ENCODE measurements at places on chromosomes 7 and 10. TPM values are rescaled to one million over a fixed set of nuclear protein-coding genes. Genes with fewer than 3 reads are reported as not detected.

CLRN3 gene
- polyA plus RNA-seq: not detected

DNA sequence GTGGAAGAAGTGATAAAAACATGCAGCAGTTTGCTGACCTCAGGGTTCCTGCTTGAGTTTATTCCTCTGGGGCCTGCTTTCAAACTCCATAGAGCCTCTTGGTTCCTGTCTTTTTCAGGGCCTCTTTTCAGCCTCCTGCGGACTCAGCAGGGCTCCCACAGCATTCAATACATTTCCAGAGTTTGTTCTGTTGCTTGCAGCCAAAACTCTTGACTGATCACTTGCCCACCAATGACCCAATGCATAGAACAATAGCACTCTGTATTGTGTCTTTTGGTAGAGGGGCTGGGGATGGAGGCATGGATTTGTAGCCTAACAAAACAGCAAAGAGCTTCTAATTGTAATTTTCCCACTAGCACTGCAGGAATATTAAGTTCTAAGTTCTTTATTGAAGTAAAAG is 50.8 kb upstream of the CREB5 start:
- no peak for DNase-seq

ZPBP gene
- not detected for polyA plus RNA-seq

DNA sequence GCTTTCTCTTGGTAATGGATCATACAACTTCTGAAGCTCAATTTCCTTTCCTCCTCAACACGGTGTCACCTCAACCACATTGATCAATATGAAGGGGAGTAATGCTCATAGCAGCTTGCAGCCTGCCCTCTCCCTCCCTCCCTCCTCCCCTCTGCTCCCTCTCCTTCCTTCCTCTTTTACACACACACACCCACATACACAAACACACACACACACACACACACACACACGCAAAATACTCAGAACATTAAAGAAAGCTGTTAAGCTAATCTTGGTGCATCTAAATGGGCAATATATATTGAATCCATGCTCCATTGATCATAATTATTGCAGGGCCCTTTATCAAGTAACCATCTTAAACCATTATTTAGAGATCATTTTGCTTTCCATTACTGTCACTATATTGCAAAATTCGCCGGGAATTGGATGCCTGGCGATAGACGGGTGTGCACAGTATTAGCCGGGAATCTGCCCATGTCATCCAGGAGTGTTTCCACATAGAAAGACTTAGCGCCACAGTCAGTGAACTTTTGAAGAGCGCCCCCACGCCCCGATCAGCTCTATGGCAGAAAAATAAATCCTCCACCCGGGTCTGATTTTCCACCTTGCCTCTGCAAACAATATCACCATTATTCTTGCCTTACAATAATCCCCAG is 122.0 kb downstream of the PRLHR start:
- DNase-seq: no peak

DNA sequence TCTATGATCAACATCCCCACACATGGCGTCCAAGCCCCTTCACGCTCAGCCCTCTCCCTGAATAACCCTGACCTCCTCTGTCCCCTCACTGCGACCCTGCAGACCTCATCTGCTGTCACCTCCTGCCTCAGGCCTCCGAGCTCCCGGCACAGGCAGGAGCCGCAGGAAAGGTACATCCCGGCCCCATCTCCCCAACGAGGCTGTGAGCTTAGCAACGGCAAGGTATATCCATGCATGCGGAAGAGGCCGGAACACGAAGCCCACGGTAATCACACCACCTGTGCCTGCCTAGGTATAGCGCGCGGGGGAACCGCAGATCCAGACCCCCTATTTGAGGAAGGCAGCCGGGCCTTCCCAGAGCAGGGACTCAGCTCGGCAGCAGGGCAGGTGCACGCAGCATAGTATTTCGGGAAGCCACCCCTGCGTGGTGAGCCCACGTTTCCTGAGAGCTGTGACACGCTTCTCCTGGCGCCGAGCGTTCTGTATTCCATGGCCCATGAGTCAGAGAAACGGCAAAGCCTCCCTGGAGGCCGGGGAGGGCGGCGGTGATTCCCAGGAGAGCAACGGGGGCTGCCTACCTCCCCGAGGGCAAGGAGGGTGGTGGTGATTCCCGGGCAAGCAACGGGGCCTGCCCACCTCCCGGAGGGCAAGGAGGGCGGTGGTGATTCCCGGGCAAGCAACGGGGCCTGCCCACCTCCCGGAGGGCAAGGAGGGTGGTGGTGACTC is 50.1 kb upstream of the DNAAF5 start:
- DNase-seq: no peak

GRCh38 chr7:44395067-44395466 is 69.7 kb upstream of the CAMK2B start:
- DNase-seq: no peak

- DNase-seq: no peak
These were observed 23.5 kb upstream of the KCNMA1 start for GRCh38 chr10:77661100-77661499.

DNA sequence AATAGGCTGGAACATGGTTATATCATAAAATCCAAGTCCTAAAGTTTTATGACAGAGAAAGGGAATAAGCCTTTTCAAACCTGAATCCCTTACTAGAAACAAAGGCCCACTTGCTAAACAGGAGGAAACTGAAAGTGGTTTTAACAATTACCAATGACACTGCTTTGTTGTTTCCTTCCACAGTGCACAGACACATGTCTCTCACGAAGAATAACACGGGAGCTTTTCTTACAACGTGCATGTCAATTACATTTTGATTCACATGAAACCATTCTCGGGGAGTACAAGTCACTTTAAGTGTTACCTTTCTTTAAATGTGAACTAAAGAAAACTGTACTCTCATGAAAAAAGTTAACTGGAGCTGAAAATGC is 1.4 kb downstream of the MRPS33 start:
- no peak for DNase-seq

GRCh38 chr7:44403176-44403759 is 77.9 kb upstream of the CAMK2B start:
- DNase-seq: no peak

BHLHA15 gene
- polyA plus RNA-seq: not detected

LIPF gene
- not detected for polyA plus RNA-seq

GRCh38 chr7:76069238-76069638 is 21.3 kb downstream of the MDH2 start:
- no peak for DNase-seq

CYP51A1 gene
- polyA plus RNA-seq: 12.9 TPM

GRCh38 chr10:101708870-101709269 is 13.9 kb upstream of the FBXW4 start:
- DNase-seq: no peak

- no peak for DNase-seq
These were observed 162.4 kb upstream of the MDFIC start for GRCh38 chr7:114759347-114760062.

MRPL32 gene
- polyA plus RNA-seq: 42.5 TPM

DNA sequence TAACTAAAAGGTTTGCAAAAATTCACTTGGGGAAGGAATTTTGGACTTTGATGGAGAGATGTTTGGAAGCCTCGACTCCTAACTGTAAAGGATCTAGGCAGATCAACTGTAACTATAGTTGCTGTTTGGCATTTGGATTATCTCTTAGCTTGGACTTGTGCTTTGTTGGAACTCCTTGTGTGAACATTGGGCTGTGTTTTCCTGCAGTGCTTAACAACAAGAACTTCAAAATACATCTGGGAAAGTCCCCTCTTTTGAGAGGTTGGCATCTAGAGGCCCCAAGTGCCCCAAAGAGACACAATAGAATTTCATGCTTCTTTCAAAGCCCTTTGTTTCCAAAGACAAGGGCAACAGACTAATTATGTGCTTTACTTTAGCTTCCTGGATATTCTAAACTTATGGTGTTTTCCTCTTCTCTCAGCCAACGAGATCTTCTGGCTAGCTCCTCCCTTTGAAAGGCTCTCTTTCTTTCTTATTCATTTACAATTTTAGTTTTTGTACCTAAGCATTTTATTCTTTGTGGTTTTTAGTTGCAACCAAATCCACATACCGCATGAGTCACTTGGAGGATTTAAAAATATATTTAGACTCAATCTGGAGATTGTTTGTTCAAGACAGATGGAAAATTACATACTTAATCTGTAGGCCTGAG is 11.6 kb downstream of the ABCA13 start:
- DNase-seq: no peak

DNA sequence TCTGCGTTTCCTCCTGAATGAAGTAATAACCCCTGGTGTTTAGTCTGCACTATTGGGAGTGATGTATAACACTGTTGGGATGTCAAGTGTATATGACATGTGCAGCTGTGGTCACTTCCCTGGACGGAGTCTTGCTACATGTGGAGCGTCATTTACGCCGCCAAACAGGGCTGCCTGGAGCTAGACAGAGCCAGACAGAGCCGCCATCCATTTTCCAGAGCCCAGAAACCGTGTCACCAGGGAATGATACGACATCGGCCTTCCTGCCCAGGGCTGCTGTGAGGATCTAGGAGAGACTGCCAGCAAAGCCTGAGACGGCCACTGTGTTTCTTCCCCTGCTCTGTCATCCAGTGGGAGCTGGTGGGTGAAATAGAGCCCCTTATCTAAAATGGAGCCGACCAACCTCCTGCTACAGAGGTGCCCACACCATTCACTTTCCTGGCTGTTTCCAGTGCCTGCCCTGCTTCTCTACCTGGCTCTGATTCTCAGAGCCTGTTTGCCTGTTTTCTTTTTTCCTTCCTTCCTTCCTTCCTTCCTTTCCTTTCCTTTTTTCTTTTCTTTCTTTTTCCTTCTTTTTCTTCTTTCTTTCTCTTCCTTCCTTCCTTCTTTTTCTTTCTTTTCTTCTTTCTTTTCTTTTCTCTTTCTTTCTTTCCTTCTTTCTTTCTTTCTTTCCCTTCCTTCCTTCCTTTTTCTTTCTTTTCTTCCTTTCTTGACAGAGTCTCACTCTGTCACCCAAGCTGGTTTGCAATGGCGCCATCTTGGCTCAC is 13.3 kb upstream of the FGFR2 start:
- no peak for DNase-seq

- peak; percentile 3 for DNase-seq
These were observed 42.2 kb downstream of the BMPR1A start for GRCh38 chr10:86798611-86799010.

DNA sequence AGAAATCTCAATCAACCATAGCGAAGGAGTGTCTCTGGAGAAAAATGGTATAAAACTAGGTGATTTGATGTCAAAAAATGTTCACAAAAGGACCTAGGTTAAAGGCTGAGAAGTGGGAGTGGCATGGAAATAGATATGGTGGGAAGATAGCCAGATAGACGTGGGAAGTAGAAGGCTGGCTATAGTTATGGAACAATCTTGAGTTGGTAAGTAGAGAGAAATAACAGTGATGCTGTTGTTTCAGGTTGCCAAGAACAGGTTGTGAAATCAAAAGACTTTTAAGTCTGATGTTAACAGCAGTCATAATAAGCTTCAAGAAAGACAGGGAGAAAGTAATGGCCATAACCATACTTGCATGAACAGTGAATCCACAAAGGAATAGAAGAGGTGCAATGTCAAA is 106.1 kb upstream of the RSU1 start:
- no peak for DNase-seq

- DNase-seq: no peak
These were observed 85.3 kb upstream of the CCDC6 start for GRCh38 chr10:59991661-59992060.

PNLIPRP3 gene
- polyA plus RNA-seq: not detected

GRCh38 chr10:62390497-62391176 is 16.5 kb downstream of the ZNF365 start:
- DNase-seq: no peak

DNA sequence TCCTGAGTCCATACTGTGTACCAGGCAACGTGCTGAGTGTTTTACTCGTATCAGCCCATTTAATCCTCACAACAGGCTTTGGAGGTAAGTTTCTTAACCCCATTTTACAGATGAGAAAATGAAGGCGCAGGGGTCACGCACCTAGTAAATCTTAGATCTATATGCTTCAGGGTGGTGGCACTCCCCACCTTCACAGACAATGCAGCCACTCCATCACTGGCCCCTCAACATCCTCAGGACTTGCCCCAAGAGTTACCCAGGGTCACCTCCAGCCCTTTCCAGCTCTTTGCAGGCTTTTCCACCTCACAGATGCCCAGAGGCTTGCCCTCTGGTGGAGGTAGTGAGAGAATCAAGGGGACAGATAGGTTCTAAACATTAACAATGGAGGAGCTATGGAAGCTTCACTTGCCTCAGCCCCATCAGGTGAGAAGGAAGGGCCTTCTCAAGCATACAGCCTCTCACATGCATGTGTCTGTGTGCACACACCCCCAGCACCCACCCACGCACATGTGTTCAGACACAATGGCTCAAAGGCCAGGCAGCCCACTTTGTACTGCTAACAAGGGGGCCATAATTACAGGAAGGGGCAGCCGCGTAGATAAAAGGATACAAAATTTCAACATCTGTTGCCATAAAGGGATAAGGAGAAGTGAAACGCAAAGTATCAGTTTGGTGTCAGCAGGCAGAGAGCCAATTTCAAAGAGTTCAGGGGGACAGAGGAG is 29.1 kb downstream of the DPCD start:
- no peak for DNase-seq

DNA sequence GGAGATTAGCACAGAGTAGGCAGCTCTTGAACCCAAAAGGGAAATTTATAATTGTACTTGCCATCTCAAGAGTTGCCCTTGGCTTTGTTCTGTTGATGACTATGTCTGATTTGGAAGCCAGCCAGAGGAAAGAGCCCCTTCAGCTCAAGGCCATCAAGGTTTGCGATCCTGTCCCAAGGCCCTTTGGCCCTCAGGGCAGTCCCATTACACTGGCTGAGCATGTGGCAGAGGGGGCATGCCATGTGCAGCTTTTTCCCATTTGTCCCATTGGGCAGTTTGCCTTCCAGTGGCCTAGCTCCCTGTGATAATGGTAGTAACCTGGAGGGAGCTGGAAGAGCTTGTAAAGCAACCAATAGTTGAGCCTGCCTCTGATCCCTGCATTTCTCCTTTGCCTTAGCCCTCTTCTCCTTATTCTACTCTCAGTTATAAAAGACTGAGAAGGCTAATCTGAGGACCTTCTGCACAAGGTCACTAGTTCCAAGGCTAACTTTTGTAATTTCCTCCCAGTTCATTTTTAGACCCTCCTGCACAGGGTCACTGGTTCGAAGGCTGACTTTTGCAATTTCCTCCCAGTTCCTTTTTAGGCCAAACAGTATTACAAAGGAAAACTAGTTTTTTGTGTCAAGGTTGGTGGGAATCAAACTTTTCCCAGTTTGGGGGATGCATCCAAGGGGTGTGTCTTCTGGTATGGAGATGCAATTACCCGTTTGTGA is 31.0 kb upstream of the ARHGAP12 start:
- no peak for DNase-seq

- no peak for DNase-seq
These were observed 116.9 kb upstream of the PPIF start for GRCh38 chr10:79230328-79230830.

C7orf25 gene
- polyA plus RNA-seq: 4.0 TPM

LIPJ gene
- not detected for polyA plus RNA-seq

- DNase-seq: no peak
These were observed 70.4 kb downstream of the CUBN start for GRCh38 chr10:17059197-17059688.

- DNase-seq: no peak
These were observed 554.7 kb downstream of the SORCS3 start for GRCh38 chr10:105195831-105196230.

DNA sequence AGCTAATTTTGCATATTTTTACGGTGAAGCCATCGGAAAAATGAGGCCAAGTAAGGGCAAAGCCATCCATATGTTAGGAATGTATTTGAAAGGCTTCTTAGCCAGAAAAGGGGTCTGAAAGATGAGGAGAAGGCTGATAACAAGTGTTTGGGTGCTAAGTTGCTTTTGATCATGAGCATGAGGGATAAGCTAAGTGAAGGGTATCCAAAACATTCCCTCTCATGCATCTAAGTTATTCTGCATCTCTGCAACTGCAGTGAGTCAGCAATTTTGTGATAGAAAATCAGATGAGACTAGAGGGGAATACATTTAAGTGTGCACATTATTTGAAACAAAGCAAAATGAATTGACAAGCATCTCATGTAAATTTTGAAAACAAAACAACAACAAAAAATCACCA is 282.8 kb downstream of the GPR158 start:
- DNase-seq: no peak
